Muscle of back (tissue), 13 donors: ENCODE measurements at places on chromosomes 13 and 19. TPM values are rescaled to one million over a fixed set of nuclear protein-coding genes. Genes with fewer than 3 reads are reported as not detected.

The ZNF90 gene
- 6.2 TPM for polyA plus RNA-seq

The PNMA8A gene
- 34.2 TPM for polyA plus RNA-seq

The CACNG6 gene
- polyA plus RNA-seq, result 29.6 TPM

The ZSCAN1 gene
- polyA plus RNA-seq, result 1.2 TPM

The NLRP5 gene
- not detected for polyA plus RNA-seq

The CEACAM1 gene
- 1.7 TPM for polyA plus RNA-seq

The PNMA8C gene
- polyA plus RNA-seq, result 0.61 TPM

The YIF1B gene
- polyA plus RNA-seq, result 24.5 TPM

The DAND5 gene
- 0.12 TPM for polyA plus RNA-seq

The ERICH6B gene
- polyA plus RNA-seq, result 2.1 TPM

GRCh38 chr13:75947448-75947847 lies 311.3 kb downstream of the LMO7 start:
- no peak for DNase-seq

- DNase-seq, result no peak
Measured at GRCh38 chr19:32196690-32197420, 148.6 kb upstream of the ZNF507 start.

DNA sequence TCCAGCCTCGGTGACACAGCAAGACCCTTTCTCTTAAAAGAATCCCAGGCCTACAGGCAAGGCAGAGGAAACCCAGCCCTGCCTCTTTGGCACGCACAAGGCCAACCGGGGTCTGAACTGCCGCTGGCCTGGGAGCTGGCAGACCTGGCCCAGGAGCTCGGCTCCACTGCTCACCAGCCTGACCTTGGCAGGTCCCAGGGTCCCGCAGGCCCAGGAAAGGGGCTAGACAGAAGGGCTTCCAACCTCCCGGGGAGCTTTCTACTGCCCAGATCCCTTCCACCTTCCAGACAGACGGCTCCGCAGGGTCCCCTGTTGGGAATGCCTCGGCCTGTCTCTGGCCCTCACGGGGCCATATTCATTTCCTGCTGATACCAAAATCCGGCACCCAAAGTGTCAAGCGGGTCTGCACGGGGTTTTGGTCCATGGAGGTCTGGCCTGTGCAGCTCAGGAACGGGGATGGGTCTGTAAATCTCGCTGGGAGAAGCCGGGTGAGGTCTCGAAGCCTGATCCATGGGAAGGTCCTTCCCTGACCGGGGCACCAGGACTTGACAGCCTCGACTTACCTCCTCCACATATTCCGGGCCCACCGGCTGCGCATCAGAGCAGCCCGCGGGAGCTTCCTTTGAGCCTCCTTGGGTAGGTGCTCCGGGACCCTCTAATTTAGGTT lies 36.6 kb upstream of the MATK start:
- no peak for DNase-seq

DNA sequence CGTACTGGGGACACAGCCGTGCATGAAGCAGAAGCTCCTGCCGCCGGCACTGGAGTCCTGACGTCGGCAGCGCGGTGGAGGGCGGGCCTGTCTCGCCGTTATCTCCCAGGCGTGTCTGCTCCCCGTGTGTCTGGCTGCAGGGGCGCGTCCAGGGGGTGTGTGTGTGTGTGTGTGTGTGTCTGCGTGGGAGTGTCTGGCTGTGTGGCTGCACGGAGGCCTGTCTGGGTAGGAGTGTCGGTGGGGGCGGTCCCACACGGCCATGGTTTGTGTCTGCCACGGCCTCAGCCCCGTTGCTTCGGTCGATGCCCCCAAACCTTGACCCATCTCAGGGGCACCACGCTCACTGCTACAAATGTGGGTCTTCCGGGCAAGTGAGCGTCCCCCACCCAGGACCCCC lies 18.3 kb downstream of the ARID3A start:
- DNase-seq, result no peak

DNA sequence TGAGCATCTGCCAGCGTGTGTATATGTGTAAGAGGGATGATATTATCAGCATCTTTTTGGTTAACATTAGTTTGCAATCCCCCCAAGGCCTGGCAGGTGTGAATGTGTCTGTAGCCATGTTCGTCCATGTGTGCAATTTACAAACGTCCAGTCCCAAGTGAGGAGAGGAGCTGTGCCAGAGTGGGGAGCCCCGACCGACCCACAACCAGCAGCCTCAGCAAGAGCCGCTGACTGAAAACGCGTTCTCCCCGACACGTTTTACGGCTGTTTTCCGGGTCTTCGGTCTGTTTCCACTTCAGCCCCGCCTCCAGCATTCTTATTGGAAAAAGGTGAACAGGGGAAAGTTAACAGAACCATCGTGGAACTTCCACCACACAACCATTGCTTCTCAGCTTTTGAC lies 119.1 kb upstream of the SOX1 start:
- no peak for DNase-seq

DNA sequence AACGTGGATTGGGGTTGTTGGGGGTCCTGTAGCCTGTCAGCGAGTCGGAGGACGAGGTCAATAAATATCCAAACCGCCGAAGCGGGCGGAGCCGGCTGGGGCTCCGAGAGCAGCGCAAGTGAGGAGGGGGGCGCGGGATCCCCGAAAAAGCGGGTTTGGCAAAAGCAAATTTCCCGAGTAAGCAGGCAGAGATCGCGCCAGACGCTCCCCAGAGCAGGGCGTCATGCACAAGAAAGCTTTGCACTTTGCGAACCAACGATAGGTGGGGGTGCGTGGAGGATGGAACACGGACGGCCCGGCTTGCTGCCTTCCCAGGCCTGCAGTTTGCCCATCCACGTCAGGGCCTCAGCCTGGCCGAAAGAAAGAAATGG lies 754 bp upstream of the SIX5 start:
- no peak for DNase-seq

DNA sequence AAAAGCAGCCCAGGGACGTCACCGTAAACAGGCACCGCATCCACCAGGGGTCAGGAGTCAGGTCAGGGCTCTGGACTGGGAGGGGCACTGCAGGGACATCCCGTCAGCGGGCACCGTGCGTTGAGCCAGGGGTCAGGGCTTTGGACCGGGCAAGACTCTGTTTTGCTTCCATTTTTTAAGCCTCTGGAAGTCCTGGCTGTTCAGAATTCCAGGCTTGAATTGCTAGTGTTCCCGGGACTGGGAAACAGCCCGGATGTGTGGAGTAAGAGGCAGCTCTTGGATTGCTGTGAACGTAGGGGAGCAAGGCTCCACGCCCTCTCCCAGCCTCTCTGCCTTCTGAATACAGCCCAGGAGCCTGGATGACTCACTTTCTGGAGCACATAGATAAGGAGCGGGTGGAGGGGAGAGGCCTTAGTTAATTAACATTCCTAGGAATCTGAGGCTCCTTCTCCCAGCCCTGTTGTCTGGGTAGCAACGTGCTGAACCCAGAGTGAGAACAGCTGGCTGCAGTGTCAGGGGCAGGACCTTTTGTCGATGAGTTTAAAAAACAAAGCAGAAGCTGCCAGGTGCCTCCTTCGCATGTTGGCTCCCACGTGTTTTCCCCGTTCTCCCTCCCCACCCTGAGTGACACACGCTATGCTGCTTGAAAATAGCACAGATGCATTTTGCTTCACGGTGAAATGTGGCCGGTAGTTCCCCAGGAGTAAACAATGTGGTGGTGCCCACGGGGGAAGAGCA lies 21.9 kb downstream of the ATP11A start:
- DNase-seq, result peak; percentile 94

DNA sequence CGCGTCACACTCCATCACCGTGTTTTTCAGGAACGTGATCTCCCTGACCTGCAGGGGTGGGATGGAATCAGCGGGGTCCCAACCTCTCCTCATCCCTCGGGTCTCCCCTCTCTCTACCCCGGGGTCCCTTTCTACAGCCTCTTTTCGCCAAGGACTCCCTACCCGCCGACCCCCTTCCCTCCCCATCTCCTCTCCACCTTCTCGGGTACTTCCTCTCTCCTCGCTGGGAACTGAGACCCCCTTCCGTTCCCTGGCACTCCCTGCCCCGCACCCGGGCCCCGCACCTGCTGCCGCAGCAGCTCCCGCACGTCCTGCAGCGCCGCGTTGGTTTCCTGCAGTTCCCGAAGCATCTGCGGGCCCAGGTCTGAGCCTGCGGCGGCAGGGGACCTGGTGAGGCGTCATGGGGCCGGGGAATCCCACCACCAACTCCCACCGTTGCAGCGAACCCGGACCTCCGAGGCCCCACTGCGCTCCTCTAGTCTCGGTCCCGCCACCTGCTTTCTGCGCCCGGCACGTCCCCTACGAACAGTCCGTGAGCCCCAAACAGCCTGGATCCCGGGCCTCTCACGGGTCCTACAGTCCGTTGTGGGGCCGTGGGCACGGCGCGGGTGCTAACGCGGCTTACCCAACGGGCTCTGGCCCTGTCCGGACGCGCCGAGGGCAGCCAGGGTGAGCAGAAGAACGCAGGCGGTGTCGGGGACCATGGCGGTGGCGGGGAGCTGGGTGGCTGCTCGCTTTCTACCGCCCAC lies at the start of gene COMP:
Gene COMP (minus strand): TSS at position 740 of the 749 bp plus-strand sequence. CDS start 36 bp downstream, at position 704.
- DNase-seq, result no peak

GRCh38 chr13:19960653-19960976 lies 2.1 kb downstream of the ZMYM2 start:
- DNase-seq, result no peak

DNA sequence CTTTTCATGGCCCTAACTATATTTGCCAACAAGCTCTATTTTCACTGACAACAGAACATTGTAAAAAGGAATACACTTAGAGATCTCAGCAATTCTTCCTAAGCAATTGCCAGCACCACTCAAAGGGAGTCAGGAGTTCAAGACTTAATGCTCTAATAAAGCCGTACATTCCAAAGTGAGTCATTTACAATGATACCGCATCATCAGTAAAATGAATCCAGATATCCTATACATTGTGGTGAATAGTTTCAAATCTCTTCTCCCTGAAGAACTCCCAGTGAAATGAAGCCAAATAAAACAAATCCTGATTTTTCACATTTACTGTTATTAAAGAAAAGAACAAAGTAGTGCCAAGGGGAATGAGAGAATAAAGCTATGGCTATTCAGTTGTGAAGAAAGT lies 2898.7 kb upstream of the PCDH20 start:
- DNase-seq, result peak; percentile 4

- DNase-seq, result no peak
Measured at GRCh38 chr19:32662186-32662585, 12.8 kb downstream of the ANKRD27 start.

GRCh38 chr19:5292453-5292821 lies 48.2 kb downstream of the PTPRS start:
- DNase-seq, result no peak

DNA sequence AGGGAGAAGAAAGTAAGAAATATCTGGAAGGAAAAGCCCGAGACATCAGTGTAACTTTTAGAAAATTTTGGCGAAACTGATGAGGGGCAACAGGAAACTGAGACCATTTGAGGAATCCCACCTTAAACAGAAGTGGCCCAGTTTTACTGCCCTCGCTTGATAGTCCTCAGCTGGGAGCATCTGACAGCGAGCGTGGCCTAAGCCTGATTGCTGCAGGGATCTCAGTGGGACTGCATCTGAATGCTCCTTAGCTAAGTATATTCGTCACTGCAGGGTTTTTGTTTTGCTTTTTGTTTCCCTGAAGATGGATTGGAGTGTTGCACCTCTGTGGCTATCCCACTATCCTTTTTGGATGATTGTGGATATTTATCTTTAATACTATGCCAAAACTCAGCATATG lies 262.7 kb upstream of the KLHL1 start:
- DNase-seq, result no peak

- DNase-seq, result no peak
Measured at GRCh38 chr19:47891923-47892666, 6.0 kb upstream of the SULT2A1 start.

- no peak for DNase-seq
Measured at GRCh38 chr19:16320987-16321386, 3.6 kb upstream of the KLF2 start.

- DNase-seq, result no peak
Measured at GRCh38 chr19:45822716-45823115, 7.6 kb upstream of the RSPH6A start.

DNA sequence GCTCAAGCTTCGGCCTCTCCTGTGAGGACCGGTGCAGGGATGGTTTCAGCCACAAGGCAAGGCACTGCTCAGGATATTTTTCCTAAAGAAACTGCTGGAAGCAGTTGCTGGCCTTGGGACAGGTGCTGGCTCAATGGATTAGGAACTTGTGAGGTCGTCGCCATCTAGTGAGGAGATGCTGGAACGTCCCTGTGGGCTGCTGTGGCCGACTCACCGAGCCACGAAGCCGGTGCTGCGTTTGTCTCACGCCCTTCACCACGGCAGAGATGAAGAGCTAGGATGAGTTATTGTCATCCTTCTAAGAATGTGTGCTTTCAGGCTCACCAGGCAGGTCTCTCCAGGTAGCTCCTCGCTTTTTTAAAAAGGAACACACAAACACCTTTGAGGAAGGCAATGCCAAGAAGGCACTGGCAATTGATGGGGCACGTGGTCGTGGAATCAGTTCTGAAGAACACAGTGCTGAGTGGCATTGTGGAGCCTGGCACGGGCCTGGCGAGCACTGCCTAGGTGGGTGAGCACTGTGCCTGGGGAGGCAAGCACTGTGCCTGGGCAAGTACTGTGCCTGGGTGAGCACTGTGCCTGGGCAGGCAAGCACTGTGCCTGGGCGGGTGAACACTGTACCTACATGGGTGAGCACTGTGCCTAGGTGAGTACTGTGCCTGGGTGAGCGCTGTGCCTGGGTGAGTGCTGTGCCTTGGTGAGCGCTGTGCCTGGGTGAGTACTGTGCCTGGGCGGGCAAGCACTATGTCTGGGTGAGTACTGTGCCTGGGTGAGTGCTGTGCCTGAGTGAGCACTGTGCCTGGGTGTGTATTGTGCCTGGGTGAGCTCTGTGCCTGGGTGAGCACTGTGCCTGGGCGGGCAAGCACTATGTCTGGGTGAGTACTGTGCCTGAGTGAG lies 140.4 kb downstream of the TEX29 start:
- DNase-seq, result peak; percentile 70

DNA sequence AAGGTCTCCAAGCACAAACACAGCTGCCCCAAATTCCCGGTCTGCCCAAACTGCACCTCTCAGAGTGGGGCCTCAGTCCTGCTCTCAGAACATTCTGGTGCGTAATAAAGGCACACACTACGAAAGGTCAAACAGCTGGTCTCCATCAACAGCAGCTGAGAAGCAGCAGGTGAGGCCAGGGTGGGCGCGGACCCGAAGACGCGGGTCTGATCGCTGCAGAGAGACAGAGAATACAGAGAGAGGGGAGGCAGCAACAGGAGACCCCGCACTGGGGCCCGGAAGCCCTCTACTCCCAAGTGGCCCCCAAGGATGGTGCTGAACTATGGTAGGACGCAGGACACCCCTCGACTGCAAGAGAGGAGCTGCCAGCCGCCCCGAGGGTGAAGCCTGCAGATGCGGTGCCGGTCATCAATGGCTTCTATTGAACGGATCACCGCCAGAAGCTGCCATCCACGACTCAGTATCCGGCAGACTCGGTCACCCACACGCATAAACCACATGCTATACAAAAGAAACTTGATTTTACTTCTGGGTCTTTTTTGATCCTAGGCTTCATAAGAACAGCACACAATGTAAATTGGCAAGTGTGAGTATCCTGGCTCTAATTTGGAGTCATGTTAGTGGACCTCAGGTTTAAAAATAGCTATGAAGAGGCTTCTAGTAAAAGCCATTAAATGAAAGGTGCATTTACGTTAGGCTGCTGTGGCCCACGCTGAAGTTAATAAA lies 33.4 kb downstream of the STK24 start:
- no peak for DNase-seq
